ENCODE measurements at places on chromosomes 2 and 18.

DNA sequence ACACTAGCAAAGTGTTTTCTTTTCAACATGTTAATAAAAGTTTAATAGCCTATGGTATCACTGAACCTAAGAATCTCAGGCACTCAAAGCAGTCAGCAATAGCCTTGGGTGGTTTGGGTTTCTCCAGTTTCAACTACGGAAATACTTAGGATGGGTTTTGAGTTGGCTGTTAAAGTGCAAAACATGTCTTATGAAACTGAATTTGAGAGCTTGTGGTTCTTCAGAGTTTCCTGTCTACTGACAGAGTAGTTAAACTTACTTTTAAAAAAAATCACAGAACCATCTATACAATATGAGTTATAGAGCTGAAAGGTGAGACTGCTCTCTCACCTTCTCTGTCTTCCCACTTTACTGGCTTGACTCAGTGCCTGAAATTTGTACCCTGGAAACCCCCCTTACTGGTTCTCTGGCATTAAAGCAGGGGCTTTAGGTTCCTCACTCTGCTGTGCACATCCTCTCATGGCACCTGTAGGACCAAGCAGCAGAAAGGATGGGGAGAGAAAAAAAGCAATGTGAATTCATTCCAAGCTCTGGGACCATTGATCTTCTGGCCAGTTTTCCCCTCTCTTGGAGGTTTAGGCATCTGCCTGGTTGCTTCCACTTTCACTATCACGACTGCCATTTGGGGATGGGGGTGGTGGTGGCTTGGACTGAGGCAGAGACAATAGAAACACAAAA is 18.1 kb downstream of the CCDC141 start:
- no peak for DNase-seq

DNA sequence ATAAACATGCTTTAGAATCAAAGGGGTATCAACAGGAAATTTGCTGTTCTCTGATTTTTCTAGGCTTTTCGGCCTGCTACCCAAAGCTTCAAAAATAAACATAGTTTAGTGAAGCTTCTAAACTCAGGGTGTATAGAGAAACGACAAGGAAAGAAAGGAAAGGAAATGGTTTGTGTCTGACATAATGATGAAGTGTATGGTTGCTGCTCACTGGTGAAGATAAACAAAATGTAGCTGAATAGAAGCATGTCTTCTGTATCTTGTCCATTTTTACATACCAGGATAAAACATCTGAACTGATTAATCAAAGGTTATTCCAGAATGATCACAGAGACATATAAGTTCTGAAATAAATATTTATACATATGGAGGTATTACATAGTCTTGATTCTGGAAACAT is 1324.6 kb upstream of the NRXN1 start:
- DNase-seq = no peak

DNA sequence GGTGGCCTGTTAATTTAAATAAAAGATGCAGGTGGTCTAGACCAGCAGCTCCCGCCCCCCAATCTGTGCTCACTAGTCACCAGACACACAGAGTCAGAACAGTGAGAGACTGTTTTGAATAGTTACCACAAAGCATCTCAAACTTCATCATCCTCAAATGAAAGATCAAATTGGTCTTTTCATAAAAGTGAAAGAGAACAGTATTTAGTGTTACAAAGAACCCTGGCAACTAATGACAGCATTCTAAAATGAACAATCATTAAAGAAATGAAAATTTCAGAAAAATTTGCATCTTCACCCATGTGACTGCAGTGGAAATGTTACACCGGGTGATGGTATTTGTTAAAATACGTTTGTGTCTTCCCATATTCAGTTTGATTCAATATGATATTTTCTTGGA is 65.5 kb upstream of the PMAIP1 start:
- DNase-seq = peak; percentile 14

- no peak for DNase-seq
Measured at GRCh38 chr2:45477546-45477945, 133.5 kb downstream of the SRBD1 start.

GRCh38 chr2:71067567-71068217 is 756 bp upstream of the NAGK start:
- DNase-seq = peak; percentile 58

- DNase-seq = no peak
Measured at GRCh38 chr2:69652206-69652605, 8.7 kb upstream of the AAK1 start.

DNA sequence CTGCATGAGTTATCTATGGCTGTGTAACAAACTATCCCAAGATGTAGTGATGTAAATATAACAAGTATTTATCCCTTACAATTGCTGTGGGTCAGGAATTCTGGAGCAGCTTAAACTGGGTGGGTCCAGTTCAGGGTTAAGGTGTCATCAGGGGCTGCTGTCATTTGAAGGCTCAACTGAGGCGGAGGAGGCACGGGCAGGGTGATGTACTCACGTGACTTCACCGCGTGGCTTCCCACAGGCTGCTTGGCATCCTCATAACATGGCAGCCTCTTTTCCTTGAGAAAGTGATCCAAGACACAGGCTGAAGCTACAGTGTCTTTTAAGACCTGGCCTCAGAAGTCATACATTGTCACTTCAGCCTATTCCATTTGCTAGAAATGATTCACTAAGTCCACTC is 125.8 kb downstream of the PTGR3 start:
- no peak for DNase-seq

DNA sequence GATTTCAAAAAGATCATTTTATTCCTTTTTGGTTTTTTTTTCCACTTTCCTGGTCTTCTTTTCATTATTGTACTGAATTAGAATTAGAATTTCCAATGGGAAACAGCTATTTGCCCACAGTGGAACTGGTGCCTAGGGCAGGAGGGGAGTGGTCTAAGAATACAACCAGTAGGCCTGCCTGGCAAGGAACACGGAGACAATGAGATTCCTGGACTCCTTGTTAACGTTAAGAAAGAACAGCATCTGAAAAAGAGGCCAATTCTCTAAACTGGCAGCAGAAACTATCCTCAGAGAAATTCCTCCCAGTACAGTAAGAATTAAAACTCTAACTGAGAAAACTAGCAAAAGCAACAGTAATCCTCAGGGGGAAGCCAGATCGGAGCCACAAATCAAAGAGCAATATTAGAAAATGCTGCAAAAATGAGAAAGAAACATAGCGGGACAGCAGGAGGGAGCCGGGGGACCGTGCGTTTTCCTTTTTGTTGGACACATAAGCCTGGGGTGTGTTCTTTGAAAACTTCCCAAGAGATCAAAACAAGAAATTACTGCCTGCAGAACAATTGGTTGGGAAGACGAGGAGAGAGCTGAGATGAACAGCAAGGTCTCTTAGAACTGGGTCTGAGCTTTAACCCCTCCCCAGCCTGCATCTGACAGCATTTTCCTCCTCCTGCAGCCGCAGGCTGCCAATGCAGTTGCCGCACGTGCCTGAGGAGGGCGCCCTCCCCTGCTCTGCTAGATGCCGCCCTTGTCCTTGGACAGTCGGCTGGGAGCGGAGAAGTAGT is 776.0 kb downstream of the TSN start:
- no peak for DNase-seq

DNA sequence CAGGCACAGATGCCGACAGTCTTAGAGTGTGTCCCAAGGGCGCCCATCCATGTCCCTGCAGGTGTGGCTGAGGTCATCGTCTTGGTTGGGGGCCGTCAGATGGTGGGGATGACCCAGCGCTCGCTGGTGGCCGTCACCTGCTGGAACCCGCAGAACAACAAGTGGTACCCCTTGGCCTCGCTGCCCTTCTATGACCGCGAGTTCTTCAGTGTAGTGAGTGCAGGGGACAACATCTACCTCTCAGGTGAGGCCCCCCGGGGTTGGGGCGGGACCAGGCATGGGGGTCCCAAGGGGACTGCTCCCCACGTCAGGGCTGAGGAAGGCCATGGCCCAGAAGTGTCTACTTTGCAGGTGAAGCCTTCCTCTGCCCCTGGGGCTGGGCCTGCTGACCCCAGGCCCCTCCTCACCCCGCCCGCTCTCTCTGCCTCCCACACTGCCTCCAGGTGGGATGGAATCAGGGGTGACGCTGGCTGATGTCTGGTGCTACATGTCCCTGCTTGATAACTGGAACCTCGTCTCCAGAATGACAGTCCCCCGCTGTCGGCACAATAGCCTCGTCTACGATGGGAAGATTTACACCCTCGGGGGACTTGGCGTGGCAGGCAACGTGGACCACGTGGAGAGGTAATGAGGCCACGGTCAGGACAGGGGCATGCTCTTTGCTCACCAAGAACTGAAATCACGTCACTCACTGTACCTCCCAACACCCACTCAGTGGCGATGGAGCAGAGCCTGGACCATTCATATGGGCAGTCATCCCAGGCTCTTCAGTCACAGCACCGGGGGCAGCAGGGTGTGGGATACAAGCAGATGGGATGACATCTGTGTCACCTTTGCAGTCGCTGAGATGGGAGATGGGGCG is 230.8 kb downstream of the ATAD2B start:
- peak; percentile 64 for DNase-seq

GRCh38 chr18:70284976-70285620 is 3.7 kb upstream of the SOCS6 start:
- DNase-seq = no peak

DNA sequence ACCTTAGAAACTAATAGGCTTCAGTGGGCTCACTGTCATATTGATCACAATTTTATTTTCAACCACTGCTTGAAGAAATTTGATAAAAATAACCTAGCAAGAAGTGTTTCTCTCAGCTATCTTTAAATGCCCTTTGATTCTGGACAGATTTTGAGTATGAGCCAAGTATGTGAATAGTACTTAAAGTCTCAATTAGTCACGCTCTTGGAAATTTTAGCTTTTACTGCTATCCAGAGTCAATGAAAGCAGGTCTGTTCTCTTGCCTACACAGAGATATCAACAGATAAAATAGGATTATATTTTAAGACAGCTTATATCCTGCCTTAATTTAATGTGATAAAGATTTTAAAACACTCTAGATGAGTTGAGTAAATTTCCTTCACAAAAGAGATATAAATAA is 337.3 kb downstream of the CBLN2 start:
- no peak for DNase-seq

- DNase-seq = no peak
Measured at GRCh38 chr18:172361-172760, 14.0 kb downstream of the USP14 start.

DNA sequence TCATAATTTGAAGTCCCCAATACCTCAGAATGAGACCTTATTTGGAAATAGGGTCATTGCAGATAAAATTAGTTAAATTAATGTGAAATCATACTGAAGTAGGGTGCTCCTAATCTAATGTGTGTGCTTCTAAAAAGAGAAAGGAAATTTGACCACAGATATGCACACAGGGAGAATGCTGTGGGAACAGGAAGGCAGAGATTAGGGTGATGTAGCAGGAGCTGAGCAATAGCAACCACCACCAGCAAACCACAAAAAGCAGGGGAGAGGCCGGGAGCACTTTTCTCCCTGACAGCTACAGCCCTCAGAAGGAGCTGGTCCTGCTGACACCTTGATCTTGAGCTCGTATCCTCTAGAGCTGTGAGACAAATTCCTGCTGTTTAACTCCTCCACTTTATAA is 24.6 kb upstream of the SCG2 start:
- DNase-seq = no peak

DNA sequence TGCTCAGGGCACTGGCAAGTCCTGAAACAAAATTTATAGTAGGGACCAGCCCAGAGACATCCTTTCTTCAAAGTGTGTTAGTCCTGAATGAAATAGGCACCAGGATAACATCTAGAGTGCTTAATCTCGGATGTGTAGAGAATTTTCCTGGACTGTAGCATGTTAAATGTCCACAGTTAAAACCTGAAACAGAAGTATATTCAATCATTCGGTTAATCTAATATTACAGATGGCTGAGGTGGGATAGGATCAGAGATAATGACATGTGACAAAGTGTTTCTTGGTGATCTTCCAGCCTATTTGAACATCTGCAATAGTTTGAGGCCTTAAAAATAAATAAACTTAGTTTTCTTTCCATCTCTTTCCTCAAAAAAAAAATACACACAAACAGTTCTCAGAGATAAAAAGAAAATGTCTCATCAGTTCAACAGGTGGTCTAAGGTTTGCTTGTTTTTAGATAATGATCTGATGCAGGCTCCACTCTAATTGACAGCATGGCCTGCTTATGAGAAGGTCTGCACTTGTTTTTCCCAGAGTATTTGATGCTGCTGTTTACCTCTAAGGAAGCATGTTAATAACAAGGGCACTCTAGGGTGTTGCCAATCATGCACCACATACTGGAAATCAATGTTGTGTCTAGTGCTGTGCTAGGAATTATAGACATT is 25.9 kb downstream of the CNTNAP5 start:
- DNase-seq = no peak

- no peak for DNase-seq
Measured at GRCh38 chr18:45687621-45688020, 36.4 kb upstream of the SLC14A1 start.

DNA sequence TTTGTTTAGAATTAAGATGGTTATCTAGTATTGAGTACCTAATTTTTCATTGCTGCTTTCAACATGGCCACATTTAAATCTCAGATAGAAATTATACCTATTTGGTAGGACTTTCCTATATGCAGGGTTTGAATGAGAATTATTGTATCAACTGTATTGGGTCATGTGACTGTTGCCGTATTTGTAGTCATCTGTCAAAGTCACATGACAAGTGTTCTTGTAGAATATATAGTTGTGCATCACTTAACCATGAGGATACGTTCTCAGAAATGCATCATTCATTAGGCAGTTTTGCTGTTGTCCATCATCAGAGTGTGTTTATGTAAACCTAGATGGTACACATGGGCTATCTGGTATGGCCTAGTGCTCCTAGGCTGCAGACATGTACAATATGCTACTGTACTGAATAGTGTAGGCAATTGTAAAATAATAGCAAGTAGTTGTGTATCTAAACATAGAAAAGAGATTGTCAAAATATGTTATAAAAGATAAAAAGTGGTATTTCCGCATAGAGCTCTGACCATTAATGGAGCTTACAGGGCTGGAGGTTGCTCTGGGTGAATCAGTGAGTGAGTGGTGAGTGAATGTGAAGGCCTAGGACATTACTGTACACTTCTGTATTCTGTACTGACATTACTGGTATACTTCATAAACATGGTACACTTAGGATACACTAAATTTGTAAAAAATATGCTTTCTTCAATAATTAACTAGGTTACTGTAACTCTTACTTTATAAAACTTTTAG is 123.7 kb downstream of the MAP4K4 start:
- DNase-seq = no peak

- DNase-seq = no peak
Measured at GRCh38 chr2:227301523-227301922, 23.5 kb upstream of the MFF start.

- no peak for DNase-seq
Measured at GRCh38 chr18:59730896-59731295, 33.7 kb upstream of the CCBE1 start.

All from sigmoid colon (tissue), 7 donors.